ENCODE measurements at places on chromosomes 16 and 17.

- no peak for DNase-seq
Observed at GRCh38 chr16:49417354-49417753, 43.8 kb downstream of the C16orf78 start.

GRCh38 chr17:35065880-35066279 is 2.4 kb upstream of the RFFL start:
- DNase-seq = no peak

DNA sequence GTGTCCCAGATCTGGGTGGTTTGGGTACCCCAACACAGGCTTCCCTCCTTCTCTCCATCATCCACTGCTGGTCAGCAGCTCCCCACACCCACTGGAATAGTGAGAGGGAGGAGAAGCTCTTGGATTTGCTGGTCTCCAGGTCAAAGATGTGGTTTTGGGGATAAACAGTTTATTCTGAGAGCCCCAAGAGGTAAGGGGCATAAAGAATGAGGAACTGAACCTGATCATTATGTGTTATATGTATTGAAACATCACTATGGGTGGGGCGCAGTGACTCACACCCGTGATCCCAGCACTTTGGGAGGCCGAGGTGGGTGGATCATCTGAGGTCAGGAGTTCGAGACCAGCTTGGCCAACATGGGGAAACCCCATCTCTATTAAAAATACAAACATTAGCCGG is 3.9 kb downstream of the DPEP2 start:
- no peak for DNase-seq

- no peak for DNase-seq
Observed at GRCh38 chr16:30354423-30355143, 525 bp downstream of the CD2BP2 start.

DNA sequence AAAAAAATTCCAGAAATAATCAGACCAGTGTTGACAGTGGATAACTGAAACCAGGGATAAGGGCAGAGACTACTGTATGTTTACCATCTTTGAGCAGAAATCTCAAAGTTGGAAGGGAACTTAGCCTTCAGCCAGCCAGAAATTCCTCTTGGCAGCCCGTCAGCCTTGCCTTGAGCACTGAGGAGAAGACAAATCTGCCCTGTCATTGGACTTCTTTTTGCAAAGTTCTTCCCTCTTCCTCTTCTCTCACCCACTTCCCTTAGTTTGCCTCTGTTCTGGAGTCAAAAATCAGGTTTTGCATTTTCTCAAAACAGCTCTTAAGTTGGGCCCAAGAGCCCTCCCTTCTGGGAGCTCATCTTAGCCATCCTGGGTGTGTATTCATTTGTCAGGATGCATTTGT is 6.2 kb downstream of the TUFM start:
- no peak for DNase-seq

- DNase-seq = no peak
Observed at GRCh38 chr17:54029986-54030385, 207.3 kb downstream of the KIF2B start.

GRCh38 chr17:75575197-75575596 is 12.4 kb upstream of the MYO15B start:
- DNase-seq = no peak

DNA sequence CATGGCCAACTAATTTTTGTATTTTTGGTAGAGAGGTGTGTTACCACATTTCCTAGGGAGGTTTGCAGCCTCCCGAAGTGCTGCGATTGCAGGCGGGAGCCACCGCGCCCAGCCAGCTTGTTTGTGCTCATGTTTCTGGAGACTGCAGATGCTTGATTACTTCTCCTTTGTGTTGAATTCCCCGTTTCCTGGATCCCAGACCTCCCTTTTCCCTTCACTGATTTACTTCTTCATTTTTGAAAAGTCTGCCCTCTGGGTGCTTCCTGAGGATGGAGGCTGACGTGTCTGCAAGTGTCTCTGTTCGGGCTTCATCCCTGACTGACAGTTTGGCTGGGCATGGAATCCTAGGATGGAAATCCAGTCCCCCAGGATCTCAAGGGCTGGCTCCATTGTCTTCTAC is 7.0 kb upstream of the TRIM47 start:
- DNase-seq = no peak

GRCh38 chr16:10950393-10950792 is 6.0 kb downstream of the CLEC16A start:
- DNase-seq = no peak

GRCh38 chr17:54948380-54948779 is 20.1 kb downstream of the COX11 start:
- DNase-seq = no peak

DNA sequence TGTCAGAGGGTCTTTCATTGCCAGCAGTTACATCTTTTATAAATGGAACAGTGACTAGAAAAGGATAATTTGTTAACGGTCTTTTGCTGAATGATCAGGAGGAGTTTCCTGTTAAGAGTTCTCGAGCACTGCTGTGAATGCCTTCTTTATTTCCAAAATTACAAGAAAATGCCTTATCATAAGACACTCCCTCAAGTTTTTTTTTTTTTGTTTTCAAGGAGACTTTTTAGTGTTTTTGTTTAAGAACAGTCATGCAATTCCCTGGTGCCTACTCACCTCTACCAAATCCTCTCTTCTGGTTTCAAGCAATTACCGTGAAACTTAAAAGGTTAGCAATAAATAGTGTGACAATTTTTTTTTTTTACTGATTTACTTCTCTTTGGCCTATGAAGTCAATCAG is 19.0 kb upstream of the VWA3A start:
- no peak for DNase-seq

GRCh38 chr17:8734876-8735275 is 9.8 kb downstream of the CCDC42 start:
- DNase-seq = no peak

GRCh38 chr17:1800240-1800639 is 29.5 kb downstream of the SMYD4 start:
- DNase-seq = no peak

DNA sequence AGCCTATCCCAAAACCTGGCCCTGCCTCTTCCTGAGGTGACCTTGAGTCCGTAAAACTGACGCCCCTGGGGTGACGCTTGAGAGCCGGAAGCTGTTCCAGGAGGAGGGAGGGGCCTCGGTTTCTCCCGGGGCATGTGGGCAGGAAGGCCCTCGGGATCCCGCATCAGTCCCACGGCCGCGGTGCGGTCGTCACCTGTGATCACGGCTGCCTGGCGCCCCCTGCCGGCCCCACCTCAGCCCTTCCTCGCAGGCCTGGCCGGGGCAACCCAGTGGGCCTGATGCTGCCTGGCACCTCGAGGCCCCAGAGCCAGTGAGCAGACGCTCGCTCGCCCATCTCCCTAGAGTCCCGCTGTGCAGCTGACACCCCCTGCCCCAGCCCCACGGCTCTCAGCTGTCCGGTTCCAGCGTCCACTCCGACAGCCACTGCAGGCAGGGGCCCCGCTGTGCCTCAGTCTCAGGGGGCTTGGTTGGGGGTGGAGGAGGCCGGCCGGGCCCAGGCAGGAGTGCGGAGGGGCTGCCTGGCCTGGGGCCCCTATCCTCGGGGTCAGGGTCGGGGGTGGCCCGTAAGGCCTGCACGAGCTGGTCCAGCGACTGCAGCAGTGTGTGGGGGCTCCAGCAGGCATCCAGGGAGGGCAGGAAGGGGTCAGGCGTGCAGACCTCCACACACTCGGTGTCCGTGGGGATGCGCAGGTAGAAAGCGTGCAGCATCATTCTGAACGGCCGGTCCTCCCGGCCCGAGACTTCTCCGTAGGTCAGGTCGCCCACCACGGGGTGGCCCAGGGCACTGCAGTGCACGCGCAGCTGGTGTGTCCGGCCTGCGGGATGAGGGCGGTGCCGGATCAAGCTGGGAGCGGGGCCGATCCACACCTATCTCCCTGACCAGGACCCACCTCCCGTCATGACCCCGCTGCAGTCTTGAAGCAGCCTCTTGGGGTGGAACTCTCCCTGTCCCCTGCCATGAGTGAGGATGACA is 2.3 kb downstream of the RPUSD1 start:
- DNase-seq = peak; percentile 60

GRCh38 chr17:34981538-34982241 is 1.4 kb downstream of the LIG3 start:
- no peak for DNase-seq

DNA sequence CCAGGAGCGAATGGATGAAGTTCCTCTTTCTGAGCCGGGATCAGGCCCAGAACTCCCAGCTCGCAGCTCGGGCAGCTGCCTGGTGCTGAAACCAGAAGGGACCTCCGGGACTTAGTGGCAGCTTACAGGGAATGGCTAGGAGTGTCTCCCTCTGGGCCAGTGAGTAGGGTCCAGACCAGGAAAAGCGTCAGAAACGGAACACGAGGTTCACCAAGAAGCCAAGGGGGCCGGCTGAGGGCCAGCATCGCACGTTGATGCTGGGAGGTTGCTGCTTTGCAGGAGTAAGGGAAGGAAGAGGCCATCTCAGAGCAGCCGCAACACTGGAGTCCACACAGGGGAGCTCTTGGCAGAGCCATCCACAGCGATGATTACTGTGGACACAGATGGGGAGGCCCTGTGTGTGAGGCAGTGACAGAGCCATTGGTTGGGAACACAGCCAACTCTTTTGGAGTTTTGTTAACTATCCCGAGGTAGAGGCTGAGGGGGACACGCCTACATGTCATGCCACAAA is 74.0 kb upstream of the CREBBP start:
- no peak for DNase-seq

- peak; percentile 85 for DNase-seq
Observed at GRCh38 chr16:70428178-70428998, 10.5 kb downstream of the ST3GAL2 start.

DNA sequence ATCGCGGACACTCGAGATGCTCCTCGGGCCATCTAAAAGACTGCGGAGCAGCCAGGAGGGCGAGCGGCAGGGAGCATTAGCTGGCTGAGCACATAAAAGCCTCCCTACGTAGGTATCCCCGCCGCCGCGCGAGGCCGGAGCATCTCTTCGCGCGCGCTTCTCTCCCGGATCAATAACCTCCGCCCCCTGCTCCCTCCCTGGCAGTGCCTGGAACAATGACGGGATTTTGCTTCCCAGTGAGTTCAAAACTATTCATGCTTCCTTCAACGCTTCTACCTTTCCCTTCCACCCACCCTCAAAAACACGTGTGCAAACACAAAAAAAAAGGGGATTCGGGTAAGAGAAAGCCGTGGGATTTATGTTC is 984 bp downstream of the CENPV start:
- DNase-seq = peak; percentile 49

- no peak for DNase-seq
Observed at GRCh38 chr17:50252781-50253180, 21.5 kb upstream of the TMEM92 start.

GRCh38 chr17:45650561-45650960 is 133.6 kb upstream of the CRHR1 start:
- no peak for DNase-seq

GRCh38 chr16:15810411-15810810 is 46.4 kb downstream of the MYH11 start:
- DNase-seq = no peak

GRCh38 chr16:85637808-85638647 is 24.9 kb downstream of the GSE1 start:
- no peak for DNase-seq

DNA sequence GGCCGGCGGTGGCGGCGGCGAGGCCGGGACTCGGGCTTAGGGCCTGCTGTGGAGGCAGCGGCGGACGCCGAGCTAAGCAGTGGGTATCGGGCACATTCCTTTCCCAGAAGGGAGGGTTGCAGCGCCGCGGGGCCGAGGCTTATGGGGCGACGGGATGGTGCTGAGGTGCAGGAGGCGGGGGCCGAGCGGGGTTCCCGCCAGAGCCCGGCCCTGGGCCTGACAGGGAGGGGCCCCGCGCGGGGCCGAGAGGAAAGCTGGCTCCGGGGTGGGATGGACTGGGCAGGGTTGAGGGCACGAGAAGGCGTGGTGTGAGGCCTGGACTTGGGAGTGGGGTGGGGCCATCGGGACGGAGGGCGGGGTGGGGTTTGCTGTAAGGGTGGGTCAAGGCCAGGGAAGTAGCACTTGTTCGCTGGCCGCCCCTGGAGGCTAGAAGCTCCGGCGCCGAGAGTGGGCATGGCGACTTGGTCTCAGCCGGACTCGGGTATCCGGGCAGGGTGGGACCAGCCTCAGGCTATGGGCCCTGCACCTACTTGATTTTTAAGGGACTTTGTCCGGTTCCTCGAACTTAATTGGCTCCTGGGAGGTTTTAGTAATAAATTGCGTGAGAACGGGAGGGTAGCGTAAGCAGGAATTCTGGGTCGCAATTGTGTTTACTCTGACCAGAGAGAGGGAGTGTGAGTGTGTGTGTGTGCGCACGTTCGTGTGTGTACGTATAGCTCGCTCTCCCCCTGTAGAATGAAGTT is 396 bp downstream of the NFE2L1 start:
- peak; percentile 88 for DNase-seq

DNA sequence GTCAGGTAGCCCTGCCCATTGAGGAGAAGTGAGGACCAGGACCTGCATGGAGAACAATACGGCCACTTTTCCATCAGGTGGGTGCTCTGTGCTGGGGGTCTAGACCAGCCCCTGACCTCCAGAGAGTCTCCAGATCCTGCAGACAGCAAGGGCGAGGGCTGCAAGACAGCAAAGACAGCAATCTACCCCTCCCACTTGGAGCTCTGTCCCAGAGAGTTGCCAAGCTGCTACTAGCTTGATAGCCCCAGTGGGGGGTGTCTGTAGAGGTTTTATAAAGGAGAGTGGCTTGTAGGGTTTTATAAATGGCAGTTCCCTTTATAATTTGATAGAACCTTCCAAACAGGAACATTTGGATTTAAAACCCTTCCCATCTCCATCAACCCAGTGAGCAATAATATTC is 16.7 kb upstream of the SLFN11 start:
- no peak for DNase-seq

- DNase-seq = peak; percentile 48
Observed at GRCh38 chr16:10895053-10895946, 18.3 kb downstream of the CIITA start.

DNA sequence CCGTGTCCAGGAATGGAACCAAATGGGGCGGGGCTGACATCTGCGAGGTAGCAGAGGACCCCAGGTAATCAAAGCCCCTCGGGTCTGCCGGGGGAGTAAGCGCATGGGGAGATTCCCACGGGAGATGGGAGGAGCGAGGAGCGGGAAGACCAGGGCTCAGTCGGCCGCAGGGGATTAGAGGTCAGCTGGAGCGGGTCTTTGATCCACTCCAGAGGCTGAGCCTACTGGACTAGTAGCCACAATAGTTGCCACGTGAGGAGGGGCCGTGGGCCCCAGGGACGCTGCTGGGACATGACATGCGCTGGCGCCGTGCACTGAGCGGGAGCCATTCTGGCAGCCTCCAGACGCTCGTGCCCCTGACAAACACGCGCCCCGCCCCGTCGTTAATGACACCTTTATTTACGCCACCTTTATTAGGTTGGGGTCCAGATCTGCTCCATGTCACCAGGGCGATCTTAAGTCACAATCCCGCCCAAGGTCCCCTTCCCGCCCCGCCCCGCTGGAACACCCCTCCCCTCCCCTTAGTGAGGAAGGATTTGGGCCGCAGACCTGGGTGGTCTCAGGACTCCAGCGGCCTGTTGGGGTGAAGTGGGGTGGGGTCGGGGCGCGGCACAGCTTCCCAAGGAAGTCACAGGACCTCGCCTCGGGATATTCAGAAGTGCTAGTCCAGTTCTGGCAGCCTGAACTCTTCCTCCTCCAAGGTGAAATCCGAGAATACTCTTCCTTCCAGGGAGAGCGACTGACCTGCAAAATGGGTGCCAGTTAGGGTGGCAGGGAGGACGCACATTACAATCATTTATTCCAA is 15.0 kb downstream of the PPY start:
- DNase-seq = no peak

- DNase-seq = no peak
Observed at GRCh38 chr16:10906914-10907756, 30.1 kb downstream of the CIITA start.

- DNase-seq = no peak
Observed at GRCh38 chr16:55574811-55575210, 8.3 kb downstream of the CAPNS2 start.

Data from mucosa of gallbladder (tissue), 1 donor.